ENCODE measurements at places on chromosomes 12 and 14. TPM values are rescaled to one million over a fixed set of nuclear protein-coding genes. Genes with fewer than 3 reads are reported as not detected.

- no peak overlapping the region for H3K27ac ChIP-seq
- no peaks in the 10 kb centered on the region for H3K4me1 ChIP-seq
- H3K27me3 ChIP-seq = no peaks in the 10 kb centered on the region
- H3K4me3 ChIP-seq = no peak overlapping the region
Measured at GRCh38 chr12:69630191-69630590, 19.5 kb upstream of the LRRC10 start.

GRCh38 chr12:40168868-40169267 lies 55.9 kb upstream of the LRRK2 start:
- no peaks in the 10 kb centered on the region for H3K27me3 ChIP-seq
- DNase-seq = no peak
- no peak overlapping the region for H3K4me3 ChIP-seq

DNA sequence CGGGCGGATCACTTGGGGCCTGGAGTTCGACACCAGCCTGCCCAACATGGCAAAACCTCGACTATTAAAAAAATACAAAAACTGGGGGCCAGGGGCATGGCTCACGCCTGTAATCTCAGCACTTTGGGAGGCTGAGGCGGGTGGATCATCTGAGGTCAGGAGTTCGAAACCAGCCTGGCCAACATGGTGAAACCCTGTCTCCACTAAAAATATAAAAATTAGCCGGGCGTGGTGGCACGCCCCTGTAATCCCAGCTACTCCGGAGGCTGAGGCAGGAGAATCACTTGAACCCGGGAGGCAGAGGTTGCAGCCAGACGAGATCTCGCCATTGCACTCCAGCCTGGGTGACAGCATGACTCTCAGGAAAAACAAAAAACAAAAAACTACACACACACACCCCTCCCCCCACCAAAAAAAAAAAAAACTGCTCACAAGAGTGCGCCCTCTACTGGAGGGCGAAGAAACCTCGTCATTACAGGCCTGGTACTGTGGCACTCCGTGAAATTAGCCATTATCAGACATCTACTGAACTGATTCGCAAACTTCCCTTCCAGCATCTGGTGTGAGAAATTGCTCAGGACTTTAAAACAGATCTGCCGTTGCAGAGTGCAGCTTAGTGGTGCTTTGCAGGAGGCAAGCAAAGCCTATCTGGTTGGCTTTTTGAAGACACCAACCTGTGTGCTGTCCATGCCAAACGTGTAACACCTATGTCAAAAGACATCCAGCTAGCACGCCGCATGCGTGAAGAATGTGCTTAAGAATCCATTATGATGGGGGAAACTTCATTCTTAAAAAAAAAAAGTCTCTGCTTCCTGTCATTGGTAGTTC lies 7.7 kb downstream of the PPP1R3E start:
- peaks cover 6% of the 10 kb centered on the region for H3K4me1 ChIP-seq
- H3K36me3 ChIP-seq = no peaks in the 10 kb centered on the region
- peak overlapping the region; percentile 34 for H3K27ac ChIP-seq
- H3K4me3 ChIP-seq = no peak overlapping the region
- DNase-seq = peak; percentile 23
- H3K27me3 ChIP-seq = no peaks in the 10 kb centered on the region

TGM1 gene
- 18.7 TPM for total RNA-seq

Data from breast epithelium (tissue), 4 donors.